ENCODE measurements at places on chromosomes 2 and 18. TPM values are rescaled to one million over a fixed set of nuclear protein-coding genes. Genes with fewer than 3 reads are reported as not detected.

Gene CYRIA
- polyA plus RNA-seq: 0.09 TPM

GRCh38 chr2:100317634-100318033, 4.7 kb downstream of the LONRF2 start:
- DNase-seq: no peak

- DNase-seq: peak; percentile 3
Observed at GRCh38 chr18:33210575-33211189, 229.8 kb downstream of the CCDC178 start.

Gene EPB41L3
- polyA plus RNA-seq: not detected

Gene TDRD15
- 0.12 TPM for polyA plus RNA-seq

- DNase-seq: no peak
Observed at GRCh38 chr2:108937367-108938017, 51.5 kb downstream of the EDAR start.

GRCh38 chr2:168692132-168692744, 110.2 kb upstream of the NOSTRIN start:
- DNase-seq: no peak

Gene UCN
- polyA plus RNA-seq: 2.6 TPM

GRCh38 chr2:71190656-71191569, 36.0 kb downstream of the PAIP2B start:
- DNase-seq: peak; percentile 13

DNA sequence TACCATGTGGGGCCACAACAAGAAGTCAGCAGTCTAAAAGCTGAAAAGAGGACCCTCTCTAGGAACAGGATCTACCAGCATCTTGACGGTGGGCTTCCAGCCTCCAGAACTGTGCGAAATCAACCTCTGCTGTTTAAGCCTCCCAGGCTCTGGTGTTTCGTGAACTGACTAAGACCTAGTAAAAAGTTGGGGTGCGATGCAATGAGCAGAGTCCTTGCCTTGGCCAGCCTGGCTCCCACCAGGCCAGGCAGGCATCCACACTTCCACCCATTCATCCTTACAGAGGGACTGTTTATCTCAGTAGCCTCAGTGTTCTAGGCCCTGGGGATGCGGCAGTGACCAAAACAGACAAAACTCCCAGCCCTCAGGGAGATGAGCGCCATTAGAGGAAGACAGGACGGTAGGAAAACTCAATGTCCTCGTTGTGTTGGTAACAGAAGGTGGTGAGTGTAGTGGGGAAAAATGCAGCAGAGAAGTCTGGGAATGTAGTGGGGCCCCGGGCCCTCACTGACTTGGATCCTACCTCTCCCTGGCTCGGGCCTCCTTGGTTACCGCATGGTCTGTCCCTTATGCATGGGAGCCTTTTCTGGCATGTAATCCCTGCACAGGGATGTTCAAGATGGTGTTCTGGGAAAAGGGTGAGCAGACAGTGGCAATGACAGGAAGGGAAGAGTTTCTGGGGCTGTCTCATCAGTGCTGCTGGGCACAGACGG, 271.8 kb upstream of the HS6ST1 start:
- no peak for DNase-seq

DNA sequence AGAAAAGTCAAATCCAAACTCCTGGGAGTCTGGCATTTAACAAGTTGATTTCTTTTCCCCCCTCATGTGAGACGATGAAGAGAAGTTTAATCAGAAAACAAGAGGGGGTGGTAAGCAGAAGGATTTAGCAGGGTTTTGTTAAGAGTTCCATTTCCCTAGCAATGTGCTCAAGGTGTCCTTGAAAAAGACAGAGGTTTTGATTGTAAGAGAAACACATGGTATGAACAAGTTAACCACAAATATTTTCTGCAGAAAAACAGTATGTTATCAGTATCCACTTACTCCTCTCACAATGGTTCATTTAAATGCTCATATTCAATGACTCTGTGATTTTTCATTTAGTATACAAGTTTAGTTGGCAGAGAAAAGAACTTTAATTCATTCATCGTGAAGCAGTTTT, 26.8 kb downstream of the LAMA1 start:
- DNase-seq: no peak

GRCh38 chr18:48940854-48941611, 9.7 kb downstream of the SMAD7 start:
- no peak for DNase-seq

DNA sequence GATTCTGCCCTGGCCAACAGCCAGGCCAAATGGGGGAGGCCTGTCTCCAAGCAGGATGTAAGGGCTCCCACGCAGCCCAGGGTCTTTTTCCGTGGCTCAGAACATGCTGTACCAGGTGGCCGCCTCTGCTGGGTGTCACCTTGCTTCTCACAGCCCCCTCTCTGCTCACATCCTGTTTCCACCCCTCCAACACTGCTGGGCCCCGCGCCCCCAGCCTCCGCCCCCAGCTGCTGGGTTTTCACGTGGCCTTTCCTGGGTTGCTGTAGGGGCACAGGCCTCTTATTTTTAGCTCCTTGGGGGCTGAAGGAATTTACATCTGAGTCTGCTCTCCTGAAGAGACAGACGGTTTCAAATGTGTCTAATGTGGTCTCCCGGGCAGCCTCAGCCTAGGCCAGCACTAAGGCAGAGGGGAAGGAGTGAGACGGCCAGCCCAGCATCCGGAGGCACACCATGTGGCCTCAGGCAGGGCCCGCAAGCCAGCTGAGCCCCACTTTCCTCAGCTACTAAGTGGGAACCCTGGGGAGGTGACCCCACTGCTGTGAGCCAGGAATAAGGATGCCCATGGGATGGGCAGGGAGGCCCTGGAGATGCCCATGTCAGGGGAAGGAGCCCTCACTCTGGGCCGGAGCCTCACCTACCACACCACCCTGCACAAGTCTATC, 18.7 kb upstream of the DUSP2 start:
- no peak for DNase-seq

DNA sequence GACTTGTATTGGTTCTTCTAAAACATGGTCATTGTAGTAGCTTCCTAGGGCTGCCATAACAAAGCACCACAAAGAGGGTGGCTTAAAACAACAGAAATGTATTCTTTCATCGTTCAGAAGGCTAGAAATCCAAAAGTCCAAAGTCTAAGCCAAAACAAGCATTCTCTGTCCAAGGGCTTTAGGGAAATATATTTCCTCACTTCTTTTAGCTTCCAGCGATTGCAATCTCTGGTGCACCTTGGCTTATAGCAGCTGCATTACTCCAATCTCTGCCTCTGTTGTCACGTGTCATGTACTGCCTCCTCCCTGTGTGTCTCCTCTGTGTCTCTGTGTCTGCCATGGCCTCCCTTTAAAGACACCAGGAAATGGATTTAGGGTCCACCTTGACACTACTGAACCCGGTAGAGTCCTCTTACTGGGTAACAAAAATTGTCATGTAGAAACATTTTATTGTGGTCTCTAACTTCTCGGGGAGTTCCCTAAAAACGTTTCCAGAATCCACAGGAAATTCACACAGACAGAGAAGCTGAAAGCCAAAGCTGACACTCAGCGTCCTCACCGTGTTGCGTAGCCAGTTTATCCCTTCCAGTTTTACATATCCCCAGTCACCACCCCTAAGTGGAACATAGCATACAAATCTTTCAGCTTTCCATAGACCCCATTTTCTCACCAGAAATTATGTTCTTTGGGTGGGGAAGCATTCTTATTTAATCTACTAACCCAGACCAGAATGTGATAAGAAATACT, 20.7 kb upstream of the TTN start:
- DNase-seq: peak; percentile 65

DNA sequence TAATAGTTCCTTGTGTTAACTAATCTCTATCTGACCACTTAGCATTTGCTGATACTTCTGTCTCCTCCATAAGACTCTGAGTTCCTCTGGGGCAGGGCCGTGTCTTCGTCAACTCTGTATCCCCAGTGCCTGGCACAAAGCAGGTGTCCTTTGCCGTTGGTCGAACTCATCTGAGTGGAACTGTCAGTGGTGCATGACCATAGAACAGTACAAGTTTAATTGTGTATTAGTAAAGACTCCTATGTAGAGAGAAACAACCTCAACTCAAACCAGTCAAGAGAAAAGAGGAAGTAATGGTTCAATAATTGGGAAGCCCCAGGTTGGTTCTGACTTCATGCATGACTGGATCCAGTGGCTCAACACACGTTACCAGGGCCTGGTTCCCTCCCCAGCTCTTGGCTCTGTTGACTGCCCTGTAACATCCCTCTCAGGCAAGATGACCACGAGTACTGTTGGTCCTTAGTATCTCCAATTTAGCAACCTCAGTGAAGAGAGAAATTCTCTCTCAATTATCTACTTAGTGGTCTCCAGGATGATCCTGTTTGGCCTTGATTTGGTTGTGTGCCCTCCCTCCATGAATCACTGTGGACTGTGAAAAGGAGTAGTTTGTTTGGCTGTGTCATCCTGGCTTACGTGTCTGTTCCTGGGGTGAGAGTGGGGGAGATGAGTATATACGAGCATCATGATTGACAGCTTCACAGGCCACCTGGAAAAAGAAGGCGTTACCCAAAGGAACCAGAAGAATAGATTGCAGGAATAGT, 58.5 kb upstream of the MSH6 start:
- DNase-seq: no peak

DNA sequence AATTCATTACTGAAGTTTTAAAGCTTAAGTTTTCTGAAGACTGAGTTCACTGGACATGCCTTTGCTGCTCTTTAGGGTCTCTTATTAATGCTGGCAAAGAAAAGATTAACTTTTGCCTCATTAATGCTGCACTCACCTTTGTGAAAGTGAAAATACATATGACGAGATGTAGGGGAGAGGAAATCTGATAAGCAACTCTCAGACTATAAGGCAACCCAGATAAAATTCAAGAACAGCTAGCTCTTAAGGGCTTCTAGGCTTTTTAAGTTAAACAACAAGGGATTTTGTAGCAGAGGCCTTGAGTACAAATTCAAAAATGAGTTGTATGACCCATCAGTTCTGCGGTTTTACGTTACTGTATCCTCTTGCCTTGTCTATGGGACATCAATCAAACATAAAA, 143.7 kb downstream of the USP34 start:
- no peak for DNase-seq

Gene AQP12A
- 0.20 TPM for polyA plus RNA-seq

GRCh38 chr2:200863782-200864175, 679 bp downstream of the CLK1 start:
- DNase-seq: no peak

Gene UGT1A7
- not detected for polyA plus RNA-seq

Gene C2orf42
- polyA plus RNA-seq: 9.3 TPM

Gene C2orf80
- polyA plus RNA-seq: not detected

DNA sequence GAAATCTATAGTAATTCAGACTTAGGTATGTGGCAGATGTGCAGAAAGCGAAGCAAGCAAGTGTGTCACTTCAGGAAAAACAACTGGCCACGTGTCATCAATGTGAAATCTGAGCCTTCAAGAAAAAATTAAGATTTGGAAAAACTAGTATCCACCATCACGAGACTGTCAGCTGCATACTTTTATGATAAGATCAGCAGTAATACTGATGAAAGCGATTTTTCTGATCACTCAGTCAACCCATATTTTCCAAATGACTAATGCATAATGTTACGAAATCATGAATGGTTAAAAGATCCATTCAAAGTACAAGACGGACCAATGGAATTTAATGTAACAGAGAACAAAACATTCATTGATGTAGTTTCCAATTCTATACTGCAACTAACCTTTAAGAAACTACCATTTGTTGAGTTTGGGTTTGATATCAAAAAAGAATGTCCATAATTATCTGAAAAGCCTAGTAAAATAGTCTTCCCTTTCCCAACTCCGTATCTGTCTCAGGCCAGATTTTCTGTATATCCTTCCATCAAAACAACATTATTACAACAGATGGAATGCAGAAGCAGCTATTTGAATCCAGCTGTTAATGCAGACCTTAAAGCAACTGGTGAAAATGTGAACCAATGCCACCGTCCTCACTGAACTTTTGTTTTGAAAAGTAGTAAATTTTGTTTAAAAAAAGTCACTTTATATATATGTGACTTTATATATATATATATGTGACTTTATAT, 17.0 kb upstream of the BCL2 start:
- DNase-seq: peak; percentile 79

DNA sequence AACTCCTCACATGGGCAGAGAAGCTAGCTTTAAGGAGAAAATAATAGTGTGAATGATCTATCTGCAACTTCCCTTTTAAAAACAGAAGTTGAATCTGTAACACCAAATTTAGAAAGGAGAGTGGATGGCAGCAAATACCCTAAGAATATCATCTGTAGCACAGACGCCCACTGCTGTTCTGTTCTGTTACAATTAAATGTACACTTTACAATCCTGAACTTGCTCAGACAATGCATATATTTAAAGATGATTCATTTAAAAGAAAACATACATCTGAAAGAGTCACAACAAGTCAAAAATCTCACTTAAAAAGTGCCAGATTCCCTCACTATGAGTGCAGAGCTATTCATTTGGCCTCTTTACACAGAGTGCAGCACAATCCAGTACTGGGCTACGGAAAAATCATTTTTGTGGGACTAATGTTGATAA, 8.0 kb upstream of the SERTAD2 start:
- no peak for DNase-seq

GRCh38 chr2:240219208-240219890, 78.9 kb upstream of the OTOS start:
- no peak for DNase-seq

DNA sequence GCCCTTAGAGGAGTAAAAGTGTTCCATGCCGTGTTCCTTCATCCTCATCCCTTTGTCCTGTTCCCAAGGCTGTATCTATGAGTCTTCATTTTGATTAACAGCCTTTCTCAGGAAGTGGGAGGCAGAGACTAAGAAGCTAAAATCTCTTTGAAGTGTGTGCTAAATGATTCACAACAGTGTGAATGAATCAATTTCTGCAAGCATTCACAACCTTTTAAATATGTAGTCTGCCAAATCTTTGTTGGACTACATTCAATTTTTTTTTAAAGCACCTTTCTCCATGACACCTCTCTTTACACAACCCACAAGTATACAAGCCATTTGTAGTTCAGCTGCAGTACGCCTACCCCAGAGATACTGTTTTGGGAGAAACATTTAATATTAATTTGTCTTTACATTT, 408.6 kb upstream of the FANCL start:
- DNase-seq: no peak

Data from HepG2 (cell line).